ENCODE measurements at places on chromosomes 11 and 22.

- DNase-seq, result no peak
These were observed 99.4 kb downstream of the SWAP70 start for GRCh38 chr11:9763301-9763700.

GRCh38 chr11:28393348-28393747, 285.2 kb downstream of the METTL15 start:
- DNase-seq, result no peak

- DNase-seq, result no peak
These were observed 3.1 kb downstream of the IL2RB start for GRCh38 chr22:37146507-37147180.

- no peak for DNase-seq
These were observed 19.8 kb downstream of the MTMR2 start for GRCh38 chr11:95904009-95904650.

GRCh38 chr11:47523490-47524225, 29.3 kb downstream of the CELF1 start:
- DNase-seq, result no peak

GRCh38 chr11:131749101-131749500, 378.7 kb downstream of the NTM start:
- DNase-seq, result no peak

GRCh38 chr11:122421702-122422101, 233.8 kb upstream of the UBASH3B start:
- no peak for DNase-seq

All from left lobe of liver (tissue), 2 donors.